Bronchus fibroblast of lung (primary cell): ENCODE measurements at places on chromosomes 5 and 9. TPM values are rescaled to one million over a fixed set of nuclear protein-coding genes. Genes with fewer than 3 reads are reported as not detected.

The TAF11L4 gene
- total RNA-seq = not detected in 2 replicates

The PDE6A gene
- not detected in 2 replicates for total RNA-seq

The ZDHHC11B gene
- total RNA-seq = not detected in 2 replicates

The FBN2 gene
- total RNA-seq = 52.6 and 57.0 TPM in 2 replicates

The BTF3 gene
- 641 and 663 TPM in 2 replicates for total RNA-seq

The HRCT1 gene
- 3.2 and 5.4 TPM in 2 replicates for total RNA-seq

The TAF11L7 gene
- not detected in 2 replicates for total RNA-seq

The IL4 gene
- total RNA-seq = not detected in 2 replicates

The CEL gene
- 0.17 and 0.30 TPM in 2 replicates for total RNA-seq

The HMMR gene
- 40.6 and 55.0 TPM in 2 replicates for total RNA-seq

The CSF1R gene
- total RNA-seq = 0.89 TPM in 1 of 2 replicates, not detected in the other

The FKBP15 gene
- total RNA-seq = 11.0 and 15.1 TPM in 2 replicates

The PCDHGA6 gene
- 0.67 and 1.0 TPM in 2 replicates for total RNA-seq

The RANBP3L gene
- not detected in 2 replicates for total RNA-seq

The TSLP gene
- 1.2 and 1.3 TPM in 2 replicates for total RNA-seq

The BARHL1 gene
- not detected in 2 replicates for total RNA-seq

The LOX gene
- total RNA-seq = 38.8 and 46.7 TPM in 2 replicates

The TMEM252 gene
- not detected in 2 replicates for total RNA-seq

The SLC30A5 gene
- 35.7 and 40.3 TPM in 2 replicates for total RNA-seq

The PCDHB14 gene
- under 0.01 TPM in 1 of 2 replicates, not detected in the other for total RNA-seq

The ODF2 gene
- total RNA-seq = 41.8 and 44.0 TPM in 2 replicates

The BTNL3 gene
- total RNA-seq = not detected in 2 replicates

The NKD2 gene
- 0.30 and 1.8 TPM in 2 replicates for total RNA-seq

The LCN2 gene
- total RNA-seq = not detected in 2 replicates

The KCNMB1 gene
- not detected in 2 replicates for total RNA-seq

The SPAG8 gene
- 1.5 and 2.4 TPM in 2 replicates for total RNA-seq

The OBP2B gene
- total RNA-seq = not detected in 2 replicates

The N4BP3 gene
- total RNA-seq = 0.34 and 0.45 TPM in 2 replicates

The NR2F1-AS1 gene
- total RNA-seq = 8.4 and 10.3 TPM in 2 replicates

The PTPA gene
- 129 and 131 TPM in 2 replicates for total RNA-seq

The PCDHA4 gene
- total RNA-seq = under 0.01 TPM in 2 replicates

The IFNA6 gene
- total RNA-seq = not detected in 2 replicates

The GABRA6 gene
- total RNA-seq = not detected in 2 replicates

The SLC6A19 gene
- total RNA-seq = not detected in 2 replicates

The RMRP gene
- 46,048 and 56,930 TPM in 2 replicates for total RNA-seq
